Psoas muscle (tissue), 8 donors: ENCODE measurements at places on chromosomes 2 and 18. TPM values are rescaled to one million over a fixed set of nuclear protein-coding genes. Genes with fewer than 3 reads are reported as not detected.

GRCh38 chr2:3040496-3041140 is 337.0 kb downstream of the EIPR1 start:
- DNase-seq = no peak

DNA sequence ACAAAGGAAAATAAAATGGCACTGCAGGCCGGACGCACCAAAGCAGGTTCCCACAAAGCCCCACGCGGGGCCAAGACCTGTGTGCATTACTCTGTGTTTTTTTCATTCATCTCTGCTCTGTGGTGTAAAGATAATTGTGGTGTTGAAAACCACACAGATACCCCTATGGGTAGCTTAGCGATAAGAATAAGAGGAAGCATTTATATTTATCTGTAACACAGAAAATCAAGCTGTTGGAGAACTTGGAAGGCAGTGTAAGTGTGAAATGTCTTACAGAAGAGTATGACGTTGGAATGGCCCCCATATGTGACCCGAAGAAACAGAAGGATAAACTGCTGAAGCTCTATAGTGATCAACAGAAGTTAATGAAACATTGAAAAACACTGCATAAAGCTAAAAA is 20.3 kb upstream of the MARCO start:
- DNase-seq = no peak

DNA sequence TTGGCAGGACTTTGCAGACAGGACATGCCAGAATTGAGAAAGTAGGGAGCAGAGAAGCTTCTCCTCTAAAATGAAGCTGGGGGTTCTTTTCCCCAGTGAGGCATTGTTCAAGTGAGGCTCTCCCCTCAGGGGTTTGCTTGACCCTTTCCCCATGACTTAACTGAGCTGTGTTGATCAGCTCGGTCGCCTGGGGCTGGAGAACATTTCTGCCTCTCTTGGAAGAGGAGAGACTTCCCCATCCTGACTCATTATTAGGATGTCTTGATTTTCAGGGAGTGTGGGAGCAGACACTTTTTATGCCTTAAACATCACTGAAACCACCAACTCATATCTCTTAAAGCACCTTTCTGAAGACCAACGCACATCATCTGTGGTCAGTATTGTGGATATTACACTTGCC is 27.9 kb upstream of the GLI2 start:
- DNase-seq = no peak

DNA sequence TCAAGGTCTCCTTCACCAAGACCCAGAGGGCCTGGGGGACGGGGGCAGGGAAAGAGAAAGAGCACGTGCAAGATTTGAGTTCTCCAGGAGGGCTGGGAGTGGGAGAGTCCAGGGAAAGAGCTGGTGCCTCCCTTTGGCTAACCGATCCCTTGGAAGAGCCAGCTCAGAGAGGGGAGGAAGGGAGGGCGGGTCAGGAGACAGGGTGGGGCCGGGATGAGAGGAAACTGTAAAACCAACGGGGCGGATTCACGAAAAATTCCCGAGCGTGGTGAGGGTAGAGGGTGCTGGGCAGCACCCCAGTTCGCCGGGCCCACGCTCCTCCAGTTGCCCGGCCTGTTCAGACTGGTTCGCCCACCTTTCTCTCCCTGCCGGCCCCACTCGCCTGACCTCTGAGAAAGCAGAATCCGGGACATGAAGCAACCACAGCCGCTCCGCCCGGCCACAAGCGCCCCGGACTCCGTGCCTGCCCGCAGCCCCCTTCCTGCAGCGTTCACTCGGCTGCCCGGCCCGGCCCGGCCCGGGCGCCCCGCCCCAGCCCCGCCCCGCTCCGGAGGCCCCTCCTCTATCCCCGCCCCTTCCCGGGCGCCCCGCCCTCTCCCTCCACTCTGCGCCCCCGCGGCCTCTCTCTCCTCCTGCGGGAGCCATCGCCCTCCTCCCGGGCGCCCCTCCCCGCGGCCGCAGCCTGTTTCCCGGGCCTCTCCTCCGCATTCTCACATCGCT is 230.9 kb upstream of the SMAD2 start:
- DNase-seq = peak; percentile 87

Gene LRP1B
- total RNA-seq = 0.78 TPM

GRCh38 chr2:138507267-138507666 is 5.7 kb downstream of the SPOPL start:
- no peak for DNase-seq

GRCh38 chr2:28828382-28828781 is 17.7 kb downstream of the SPDYA start:
- DNase-seq = no peak

Gene SMYD1
- 240 TPM for total RNA-seq

GRCh38 chr2:239102266-239102665 is 254.4 kb downstream of the TWIST2 start:
- DNase-seq = no peak

DNA sequence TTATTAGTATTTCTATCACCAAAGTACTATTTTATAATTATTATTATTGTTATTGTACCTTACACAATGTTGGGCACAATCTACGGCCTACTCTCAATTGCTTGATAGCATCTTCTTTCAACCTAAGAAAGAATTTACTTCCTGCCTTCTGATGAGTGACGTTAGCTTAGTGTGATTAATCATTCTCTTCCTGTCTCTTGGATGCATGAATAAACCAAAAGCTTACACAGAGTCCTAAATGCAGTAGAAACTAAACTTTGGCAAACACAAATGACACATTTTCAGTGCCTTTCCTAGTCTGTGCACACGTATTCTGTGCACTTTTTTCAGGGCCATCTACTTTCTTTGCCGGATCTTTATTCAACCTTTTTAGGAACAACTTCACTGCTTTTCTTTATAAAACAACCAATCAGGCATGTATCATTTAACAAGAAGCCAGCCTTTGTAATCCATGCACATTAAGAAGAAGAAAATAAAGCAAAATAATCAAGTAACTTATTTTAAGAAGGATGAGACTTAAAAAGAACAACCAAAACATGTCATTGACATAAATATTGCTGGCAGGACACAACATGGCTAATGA is 19.1 kb downstream of the TRAK2 start:
- no peak for DNase-seq

GRCh38 chr2:88090446-88091283 is 23.0 kb downstream of the SMYD1 start:
- no peak for DNase-seq

DNA sequence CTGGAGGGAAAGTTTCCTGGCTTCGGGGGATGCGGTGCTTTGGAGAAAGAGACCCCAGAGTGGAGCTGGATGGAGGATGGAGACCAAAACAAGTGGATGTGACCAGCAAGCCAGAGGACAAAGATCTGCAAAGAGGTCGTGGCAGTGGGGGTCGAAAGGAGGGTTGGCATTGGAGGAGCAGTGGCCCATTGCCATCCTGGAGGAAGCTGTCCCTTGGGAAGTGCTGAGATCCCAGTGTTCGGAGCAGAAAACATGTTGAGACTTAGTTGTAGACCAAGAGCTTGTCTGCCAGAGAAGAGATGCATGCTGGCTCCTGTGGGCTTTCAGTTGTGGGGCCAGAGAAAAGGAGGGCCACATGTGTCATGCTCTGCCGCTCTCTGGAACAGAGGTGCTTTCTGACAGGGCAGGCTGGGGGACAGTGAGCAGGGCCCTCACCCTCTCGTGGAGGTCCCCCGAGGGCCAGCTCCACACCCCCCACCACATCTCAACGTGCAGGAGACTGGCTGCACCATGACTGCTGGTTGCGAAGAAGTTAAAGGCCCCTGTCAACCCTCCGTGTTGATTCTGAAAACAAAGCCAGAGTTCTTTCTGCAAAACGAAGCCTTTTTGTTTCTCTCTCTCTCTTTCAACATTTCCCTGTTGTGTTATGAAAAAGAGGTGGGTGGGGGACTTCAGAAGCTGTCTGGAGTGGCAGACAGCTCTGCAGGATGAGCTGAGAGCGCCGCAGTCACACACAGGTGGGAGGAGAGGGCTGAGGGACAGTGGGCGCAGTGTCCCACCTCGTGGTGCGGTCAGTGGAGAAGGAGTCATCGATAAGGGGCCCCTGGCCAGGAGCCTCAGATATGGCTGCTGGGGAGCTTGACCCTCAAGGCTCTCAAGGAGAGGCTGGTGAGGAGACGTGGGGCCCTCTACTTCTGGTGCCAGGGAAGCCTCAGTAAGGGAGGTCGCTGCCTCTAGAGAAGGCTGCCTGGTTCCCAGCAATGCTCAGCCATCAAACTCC is 77.6 kb upstream of the BCL2L11 start:
- no peak for DNase-seq
